ENCODE measurements at places on chromosomes 7 and 10.

DNA sequence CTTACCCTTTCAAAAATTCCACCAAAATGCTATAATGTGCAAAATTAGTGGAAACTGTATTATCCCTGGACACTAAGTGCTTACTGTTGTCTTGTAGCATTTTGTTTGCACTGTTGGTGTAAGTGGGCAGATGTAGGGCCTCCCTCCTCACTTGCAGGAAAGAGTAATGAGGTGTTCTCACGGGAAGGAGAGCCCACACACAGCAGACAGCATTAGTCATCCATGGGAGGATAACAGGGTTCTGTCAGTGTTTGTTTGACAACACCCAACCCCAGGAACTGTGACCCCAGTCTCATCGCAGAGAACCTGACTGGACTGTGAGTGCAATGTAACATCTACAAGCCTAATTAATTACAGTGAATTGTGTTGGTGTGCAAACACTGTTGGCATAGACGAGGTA, 58.7 kb upstream of the VSTM2A start:
- no peak for DNase-seq

DNA sequence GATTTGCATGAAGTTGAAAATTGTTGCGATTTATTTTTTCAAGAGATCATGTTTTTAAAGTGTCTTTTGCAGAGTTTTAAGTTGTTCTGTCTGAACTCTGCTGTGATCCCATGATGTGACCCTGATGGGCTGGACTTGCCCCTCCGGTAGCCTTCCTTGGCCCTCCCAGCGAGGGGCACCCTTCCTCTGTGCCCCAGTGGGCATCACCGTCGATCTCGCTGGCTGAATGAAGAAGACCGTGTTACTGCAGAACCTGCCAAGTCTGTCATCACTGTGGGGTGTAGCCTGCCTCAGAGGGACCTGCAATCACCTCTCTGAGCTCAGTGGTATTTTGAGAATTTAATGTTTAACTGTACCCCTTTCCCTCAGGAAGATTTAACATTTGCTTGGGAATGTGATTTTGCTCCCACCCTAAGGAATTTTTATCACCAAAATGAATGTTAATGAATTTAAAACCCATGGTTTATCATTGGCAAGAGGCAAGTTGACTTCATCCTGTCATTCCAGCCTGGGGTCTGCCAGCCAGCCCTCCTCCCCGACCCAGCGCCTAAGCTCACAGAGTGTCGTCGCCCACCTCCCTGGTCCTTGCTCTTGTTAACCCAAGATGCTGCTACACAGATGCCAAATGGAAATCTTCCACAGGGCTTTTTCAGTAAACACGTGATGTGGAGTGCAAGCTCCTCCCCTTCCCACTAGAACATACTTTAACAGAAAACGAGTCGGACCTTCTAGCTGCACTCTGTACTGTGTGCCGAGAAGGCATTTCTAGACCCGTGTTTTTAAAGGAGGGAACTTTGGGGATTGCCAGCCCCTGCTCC, 115.4 kb downstream of the NT5C2 start:
- DNase-seq = no peak

DNA sequence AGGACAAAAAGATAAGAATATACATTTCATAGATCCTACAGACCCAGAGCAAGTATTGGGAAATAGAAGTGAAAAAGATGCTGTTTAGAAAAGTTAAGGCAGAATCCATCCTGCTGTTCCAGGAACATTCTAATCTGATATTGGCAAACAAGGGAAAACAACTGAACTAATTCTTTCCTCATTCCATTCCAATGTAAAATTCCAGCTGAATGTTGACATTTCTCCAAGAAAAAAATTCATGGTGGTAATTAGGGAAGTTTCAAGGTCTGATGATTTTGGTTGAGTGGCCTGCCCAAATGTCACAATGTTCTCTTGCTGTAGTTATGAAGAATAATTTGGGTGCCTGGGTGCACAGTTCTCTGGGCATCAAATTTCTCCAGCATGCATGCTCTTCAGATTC, 15.2 kb downstream of the PIP start:
- no peak for DNase-seq

DNA sequence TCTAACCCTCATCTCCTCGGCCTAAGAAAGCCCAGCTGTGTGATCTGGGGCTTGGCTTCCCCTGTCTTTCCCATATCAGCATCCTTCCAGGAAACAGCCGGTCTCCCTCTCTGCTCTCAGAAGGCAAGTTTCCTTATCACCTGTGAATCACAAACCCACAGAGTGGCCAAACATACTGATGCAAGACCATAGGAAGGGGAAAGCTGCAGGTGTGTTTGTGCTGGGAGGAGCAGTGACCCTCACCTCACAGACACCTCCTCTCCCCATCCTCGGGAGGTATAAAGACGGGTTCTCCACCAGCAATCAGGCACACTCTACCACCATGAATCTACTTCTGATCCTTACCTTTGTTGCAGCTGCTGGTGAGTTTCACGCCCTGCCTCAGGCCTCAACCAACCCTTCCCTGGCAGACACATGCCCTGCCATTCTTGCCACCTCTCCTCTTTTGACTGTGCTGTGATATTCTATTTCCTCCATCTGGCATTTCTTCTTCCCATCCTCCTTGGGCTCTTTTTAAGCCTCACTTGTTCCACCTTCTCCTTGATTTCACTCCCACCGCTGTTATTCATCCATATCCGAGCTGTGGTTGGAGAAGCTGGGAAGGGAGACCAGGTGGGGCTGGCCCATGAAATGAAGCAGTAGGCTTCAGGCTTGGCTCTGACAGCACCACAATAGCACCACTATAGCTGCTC, at the start of gene PRSS2:
PRSS2 (plus strand) TSS at position 310 of the 692 bp plus-strand sequence; CDS start at position 323, 13 bp downstream.
- DNase-seq = no peak

DNA sequence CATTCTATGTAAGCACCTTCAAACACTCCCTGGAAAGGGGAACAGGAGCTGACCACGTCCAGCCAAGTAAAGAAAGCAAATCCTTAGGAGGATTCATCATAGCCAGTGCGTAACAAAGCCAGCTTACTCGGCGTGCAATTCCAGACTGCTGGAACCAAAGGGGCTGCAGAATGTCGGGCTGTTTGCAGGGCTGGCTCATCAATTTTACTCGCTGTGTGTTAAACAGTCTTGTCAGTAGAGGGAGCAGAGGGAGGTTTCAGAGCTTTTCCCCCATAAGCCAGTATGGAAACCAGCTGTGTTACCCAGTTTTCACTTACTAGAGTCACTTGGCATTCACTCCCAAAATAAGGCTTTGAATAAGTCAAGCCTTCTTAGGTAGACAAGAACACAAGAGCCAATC, 127.1 kb downstream of the KMT2E start:
- DNase-seq = no peak

- DNase-seq = no peak
These were observed 108.8 kb downstream of the AHR start for GRCh38 chr7:17407229-17407628.

- no peak for DNase-seq
These were observed 152.5 kb upstream of the AKR1E2 start for GRCh38 chr10:4673279-4674040.

- DNase-seq = no peak
These were observed 17.4 kb downstream of the TES start for GRCh38 chr7:116227678-116228239.

DNA sequence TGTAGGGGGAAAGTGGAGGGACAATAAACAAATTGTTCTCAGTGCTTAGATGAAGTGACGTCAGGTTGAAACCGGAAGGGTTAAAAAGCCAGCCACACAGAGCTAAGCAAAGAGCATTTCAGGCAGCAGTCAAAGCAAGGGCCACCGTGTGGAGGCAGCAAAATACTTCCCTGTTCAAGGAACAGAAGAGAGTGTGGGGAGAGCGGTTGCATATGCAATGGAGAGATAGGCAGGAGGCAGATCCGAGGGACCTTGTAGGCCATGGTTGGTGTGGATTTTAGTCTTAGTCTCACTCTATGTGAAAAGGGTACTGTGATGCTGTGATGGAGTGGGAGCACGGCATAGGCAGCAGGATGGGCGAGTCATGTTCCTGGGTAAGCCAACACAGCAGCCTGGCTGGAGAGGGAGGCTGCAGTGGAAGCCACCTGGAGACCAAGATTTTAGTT, 3.8 kb upstream of the STN1 start:
- no peak for DNase-seq

- DNase-seq = no peak
These were observed 114.1 kb upstream of the MACROH2A2 start for GRCh38 chr10:69938541-69938991.

DNA sequence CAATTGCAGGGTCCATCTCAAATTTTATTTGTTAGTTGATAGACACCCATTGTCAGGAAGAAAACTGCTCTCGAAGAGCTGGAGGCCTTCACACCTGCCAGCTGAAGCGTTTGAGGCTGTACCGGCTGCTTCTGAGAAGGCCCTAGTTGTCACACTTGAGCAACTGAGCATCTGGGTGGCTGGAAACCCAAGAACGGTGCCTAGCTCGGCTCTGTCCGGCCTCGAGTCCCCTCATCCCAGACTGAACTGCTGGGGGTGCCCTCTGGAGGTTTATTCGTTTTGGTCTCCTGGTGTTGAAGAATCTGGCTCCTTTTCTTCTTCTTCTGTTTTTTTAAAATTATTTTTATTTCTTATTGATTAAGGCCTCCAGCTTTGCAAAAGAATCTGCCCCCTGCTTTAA, 59.3 kb upstream of the EXOC6 start:
- DNase-seq = no peak

GRCh38 chr10:60944058-60944909, at the start of gene RHOBTB1:
TSS of gene RHOBTB1 (minus strand) at chr10:60944185. CDS start at chr10:60911542, 32,643 bp downstream.
- DNase-seq = peak; percentile 81

DNA sequence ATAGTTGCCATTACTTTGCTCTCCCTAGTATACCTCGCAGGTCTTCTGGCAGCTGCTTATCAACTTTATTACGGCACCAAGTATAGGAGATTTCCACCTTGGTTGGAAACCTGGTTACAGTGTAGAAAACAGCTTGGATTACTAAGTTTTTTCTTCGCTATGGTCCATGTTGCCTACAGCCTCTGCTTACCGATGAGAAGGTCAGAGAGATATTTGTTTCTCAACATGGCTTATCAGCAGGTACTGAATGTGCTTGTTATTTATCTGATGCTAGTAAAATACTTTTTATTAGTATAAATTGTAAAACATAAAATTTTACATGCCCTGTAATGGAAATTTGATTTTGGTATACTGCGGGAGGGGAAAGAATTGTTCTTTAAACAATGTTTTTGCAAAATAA, 15.7 kb downstream of the STEAP2 start:
- no peak for DNase-seq

- DNase-seq = no peak
These were observed 311.5 kb downstream of the REEP3 start for GRCh38 chr10:63832686-63833085.

DNA sequence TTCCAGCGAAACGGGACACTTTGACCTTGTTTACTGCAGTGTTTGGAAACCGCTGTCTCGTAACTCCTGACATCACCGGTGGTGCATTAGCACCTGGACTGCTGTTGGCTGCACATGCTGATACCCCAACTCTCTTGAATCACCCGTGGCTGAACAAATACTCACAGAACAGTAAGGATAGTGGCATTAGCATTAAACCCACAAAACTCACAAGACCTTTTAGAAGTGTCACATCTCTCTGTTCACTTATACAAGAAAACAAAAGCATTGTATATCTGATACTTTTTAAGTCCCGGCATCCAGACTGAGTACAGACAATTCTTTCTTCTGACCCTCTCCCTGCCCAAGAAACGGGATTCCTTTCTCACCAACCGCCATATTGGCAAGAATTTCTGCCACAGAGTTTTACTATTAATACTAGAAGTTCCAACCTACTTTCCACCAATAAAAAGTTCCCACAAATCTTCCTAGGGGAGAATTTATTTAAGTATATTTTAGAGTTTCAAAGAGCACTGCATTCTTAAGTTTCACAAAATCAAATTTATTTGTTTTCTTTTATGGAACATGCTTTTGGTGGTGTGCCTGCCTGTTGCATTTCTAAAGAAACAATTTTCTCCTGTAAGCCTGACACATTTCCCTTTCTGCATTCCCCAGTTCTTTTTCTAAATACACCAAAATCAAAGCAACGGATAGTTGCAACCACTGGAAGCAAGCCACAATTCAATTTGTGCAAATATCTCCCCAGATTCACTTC, 208.4 kb upstream of the KLF14 start:
- no peak for DNase-seq

DNA sequence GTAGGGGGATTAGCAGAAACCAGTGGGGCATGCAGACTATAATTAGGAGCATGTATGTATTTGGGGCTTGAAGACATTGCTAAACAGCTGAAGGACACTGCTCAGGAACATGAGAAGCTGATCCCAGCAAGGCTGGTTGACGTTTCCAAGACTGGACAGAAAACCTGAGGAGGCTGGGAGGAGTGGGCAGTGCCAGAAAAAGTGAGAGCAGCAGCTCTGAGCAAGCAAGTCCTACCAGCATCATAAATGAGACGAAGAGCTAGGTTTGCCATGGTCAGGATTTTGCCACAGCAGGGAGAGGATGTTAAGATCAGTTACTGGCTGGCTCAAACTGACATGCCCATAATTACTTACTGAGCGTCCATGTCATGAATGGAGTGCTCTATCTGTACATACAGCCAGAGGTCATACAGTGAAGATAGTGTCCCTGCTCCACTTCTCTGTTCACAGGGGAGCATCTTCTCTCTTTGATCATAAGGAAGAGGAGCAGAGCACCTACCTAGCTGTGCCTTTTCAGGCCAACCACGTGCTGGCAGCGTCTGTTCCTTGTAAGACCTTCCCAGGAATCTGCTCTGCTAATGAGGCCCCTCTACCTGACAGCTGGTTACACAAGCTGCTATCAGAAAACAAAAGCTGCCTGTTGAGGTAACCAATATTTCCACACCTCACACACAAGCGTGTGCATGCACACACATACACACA, 44.7 kb downstream of the PDE1C start:
- no peak for DNase-seq

DNA sequence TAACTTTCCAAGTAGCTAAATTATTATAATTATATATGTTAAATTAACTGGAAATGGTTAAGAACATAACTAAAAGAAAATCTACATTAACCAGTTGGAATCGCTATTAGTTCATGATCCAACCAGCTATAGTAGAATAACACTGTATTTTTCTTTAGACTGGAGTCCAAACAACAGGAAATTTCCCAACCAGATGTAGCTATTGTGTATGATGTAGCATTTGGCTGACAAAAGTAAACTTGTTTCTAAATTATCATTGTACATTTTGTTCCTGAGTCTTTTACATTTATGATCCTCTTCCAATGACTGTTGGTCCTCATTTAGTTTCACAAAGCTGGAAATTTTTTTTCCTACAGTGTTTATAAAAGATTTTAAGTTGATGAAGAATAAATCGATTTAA, 62.1 kb downstream of the PAPSS2 start:
- no peak for DNase-seq

- DNase-seq = no peak
These were observed 277.5 kb downstream of the PLXNA4 start for GRCh38 chr7:132298790-132299189.

- no peak for DNase-seq
These were observed 298.2 kb upstream of the LRGUK start for GRCh38 chr7:133828906-133829305.

DNA sequence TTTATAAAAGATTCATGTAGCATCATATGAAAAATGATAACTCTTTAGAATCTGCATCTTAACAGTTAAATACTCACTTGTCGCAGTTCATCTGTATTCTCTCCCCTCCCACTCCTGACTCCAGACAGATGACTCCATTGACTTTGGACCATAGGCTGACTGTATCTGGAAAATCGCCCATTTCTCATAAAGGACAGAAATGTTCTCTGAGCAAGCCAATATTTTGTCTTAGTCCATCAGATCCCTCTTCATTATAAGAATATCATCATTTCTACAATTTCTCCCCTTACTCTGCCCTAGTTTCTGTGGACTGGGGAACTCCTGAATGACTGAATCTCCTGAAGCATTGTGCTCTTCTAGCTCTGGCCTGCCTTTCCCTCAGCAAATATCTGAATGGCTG, 125.4 kb downstream of the SEMA3D start:
- DNase-seq = no peak
